ENCODE measurements at places on chromosomes 1 and 21.

DNA sequence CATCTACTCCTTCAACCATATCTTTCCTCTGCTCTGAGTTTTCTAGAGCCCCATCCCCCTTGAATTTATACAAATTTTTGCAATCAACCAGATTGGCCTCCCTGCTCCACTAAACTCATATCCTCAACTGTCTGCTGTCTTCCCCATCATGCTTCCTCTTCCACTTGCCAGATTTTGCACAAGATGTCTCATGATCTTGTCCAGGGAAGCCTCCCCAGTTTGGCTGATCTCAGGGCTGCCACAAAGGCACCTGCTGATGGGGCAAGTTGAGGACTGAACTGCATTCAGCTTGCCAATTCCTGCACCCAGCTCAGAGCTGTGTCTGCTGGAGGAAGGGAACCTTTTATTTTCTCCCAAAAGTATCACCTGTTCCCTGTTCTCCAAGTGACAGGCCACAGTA lies 3.9 kb upstream of the KCNJ9 start:
- no peak for DNase-seq

GRCh38 chr1:35315649-35316048 lies 47.1 kb downstream of the ZMYM4 start:
- no peak for DNase-seq

GRCh38 chr1:24742090-24742938 lies 2.9 kb upstream of the CLIC4 start:
- peak; percentile 49 for DNase-seq

- peak; percentile 59 for DNase-seq
Measured at GRCh38 chr1:16158993-16159831, 3.3 kb upstream of the EPHA2 start.

GRCh38 chr1:244242446-244242845 lies 191.4 kb downstream of the ZBTB18 start:
- DNase-seq: no peak

DNA sequence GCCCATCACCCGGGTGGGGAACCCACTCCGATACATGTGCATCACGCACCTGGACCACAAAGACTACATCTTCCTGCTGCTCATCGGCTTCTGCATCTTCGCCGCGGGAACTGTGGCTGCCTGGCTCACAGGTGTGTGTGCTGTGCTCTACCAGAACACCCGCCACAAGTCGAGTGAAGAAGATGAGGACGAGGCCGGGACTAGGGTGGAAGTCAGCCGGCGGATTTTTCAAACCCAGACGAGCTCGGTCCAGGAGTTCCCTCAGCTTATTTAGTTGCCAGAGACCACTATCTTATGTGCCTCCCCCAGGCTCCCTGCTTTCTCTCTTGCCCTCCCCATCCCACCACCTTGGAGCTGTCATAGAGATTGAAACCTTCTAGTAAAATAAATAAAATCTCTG lies 19.8 kb downstream of the LRRC52 start:
- no peak for DNase-seq

- no peak for DNase-seq
Measured at GRCh38 chr1:201088901-201089525, 23.2 kb downstream of the CACNA1S start.

GRCh38 chr1:109578947-109579443 lies 30.6 kb downstream of the GNAI3 start:
- no peak for DNase-seq
